ENCODE measurements at places on chromosomes 6 and 20. TPM values are rescaled to one million over a fixed set of nuclear protein-coding genes. Genes with fewer than 3 reads are reported as not detected.

CHRNA4 gene
- not detected for total RNA-seq

- no peak for DNase-seq
Observed at GRCh38 chr20:2729791-2730190, 37.2 kb downstream of the EBF4 start.

DNA sequence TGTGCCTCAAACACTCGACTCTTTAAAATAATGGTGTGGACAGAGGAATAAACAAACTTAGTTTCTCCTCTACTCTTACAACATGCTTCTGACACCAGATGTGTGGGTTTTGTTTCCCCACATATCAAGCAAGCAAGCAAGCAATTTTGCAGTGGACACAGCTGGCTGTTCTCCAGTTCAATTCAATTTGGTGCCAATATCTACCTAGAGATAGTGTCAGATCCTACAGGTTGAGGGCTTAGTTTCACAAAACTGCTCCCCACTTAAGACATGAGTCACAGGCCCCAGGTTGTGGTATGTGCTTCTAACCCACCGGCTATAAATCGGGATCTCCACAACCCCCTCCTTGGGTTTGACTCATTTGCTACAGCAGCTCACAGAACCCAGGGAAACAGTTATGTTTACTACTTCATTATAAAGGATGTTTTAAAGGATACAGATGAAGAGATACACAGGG is 131.4 kb upstream of the TRAF3IP2 start:
- no peak for DNase-seq

DNA sequence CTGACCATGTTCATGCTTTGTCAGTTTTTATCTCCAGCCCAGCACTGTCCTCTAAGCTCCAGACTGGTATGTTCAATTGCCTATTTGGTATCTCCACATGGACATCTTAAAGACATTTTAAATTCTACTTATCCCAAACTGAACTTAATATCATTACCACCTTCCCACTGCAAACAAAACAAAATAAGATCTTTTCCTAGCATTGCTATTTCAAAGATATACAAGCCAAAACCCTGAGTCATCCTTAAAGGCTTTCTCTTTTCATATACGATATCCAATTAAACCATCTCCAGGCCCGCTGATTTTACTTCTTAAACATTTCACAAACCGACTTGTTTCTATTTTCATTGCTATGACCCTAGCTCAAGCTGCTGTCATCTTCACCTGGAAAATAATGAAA is 35.1 kb upstream of the HS3ST5 start:
- no peak for DNase-seq

TREM1 gene
- total RNA-seq = not detected
